Glomerular endothelial cell (primary cell): ENCODE measurements at places on chromosomes 12 and 14.

- no peak for DNase-seq
These were observed 202.2 kb downstream of the KTN1 start for GRCh38 chr14:55782166-55782565.

DNA sequence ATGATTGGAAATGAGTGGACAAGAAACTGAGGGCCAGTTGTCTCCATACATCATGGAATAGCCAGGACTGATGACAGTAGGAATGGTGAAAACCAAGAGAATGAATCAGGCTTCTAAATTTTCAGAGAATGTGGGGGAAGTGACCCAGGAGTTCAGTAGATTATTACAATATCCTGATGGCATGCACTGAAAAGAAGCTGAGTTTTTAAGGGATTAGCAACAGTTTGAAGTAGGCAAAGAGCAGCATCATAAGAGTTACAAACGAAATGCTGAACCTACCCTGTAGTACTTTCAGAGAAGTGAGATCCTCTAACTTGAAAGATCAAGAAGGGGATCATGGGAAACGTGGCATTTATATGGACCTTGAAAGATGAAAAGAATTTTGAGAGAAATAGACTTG lies 13.2 kb downstream of the SLC2A14 start:
- no peak for DNase-seq

DNA sequence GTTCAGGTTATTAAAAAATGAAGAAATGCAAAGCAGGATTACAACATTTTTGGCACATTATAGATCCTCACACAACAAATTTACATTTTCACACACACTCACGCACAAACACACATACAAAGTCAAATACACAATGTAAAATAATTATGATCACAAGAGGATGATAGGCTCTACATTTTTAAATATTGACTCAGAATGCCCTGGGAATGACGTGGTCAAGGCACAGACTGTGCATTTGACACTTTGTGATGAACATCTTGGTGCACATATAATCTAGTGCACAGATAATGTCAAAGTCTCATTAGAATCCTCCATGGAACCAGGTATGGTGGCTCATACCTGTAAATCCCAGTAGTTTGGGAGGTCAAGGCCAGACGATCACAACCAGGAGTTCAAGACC lies 49.4 kb downstream of the DPF3 start:
- no peak for DNase-seq

DNA sequence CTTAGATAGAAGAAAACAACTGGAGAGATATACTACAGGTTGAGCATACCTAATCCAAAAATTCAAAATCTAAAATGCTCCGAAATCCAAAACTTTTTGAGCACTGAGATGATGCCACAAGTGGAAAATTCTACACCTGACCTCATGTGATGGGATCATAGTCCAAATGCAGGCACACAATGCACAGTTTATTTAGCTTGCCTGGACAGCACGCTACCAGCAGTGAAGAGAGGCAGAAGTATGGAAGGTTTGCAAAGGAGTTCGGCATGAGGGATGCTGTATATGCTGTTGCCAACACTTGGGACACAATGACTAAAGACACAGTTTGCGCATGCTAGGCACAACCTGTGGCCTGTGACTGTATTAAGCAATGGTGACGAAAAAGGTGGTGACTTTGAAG lies 58.1 kb upstream of the CAND1 start:
- DNase-seq, result no peak

DNA sequence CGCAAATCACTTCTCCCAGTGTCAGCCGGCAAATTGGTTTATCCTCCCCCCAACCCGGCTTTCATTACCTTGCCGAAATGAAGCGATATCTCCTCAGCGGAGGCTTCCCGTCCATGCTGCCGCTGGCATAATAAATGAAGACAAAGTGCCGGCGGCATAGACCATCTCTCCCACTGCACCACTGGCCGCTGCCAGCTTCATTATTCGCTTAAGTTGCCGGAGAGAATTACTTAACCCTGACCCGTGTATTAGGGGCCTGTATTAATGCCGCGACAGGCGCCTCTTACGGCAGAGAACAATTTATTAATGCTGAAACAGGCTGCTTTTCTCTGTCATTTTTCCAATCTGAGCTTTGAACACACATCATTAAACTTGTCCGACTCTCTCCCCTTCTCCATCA lies 17.5 kb upstream of the GPATCH2L start:
- no peak for DNase-seq

DNA sequence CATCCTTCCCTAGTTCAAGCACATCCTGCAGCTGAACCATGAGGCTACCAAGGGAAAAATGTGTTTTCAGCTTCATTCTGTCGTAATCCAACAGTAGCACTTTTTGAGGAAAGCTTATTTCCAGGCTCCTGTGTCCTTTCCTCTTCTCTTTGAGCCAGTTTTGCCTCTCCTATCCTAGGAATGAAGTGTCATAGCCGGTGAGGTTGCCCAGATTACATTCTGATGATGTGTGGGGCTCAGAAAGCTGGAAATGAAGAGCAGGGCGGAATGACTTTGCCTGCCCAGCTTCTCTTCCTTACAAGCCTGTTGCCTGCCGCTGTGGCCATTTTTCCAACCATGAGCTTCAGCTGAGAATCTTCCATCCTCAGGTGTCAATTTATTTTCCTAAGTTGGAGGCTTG lies 381.8 kb downstream of the NUAK1 start:
- no peak for DNase-seq

DNA sequence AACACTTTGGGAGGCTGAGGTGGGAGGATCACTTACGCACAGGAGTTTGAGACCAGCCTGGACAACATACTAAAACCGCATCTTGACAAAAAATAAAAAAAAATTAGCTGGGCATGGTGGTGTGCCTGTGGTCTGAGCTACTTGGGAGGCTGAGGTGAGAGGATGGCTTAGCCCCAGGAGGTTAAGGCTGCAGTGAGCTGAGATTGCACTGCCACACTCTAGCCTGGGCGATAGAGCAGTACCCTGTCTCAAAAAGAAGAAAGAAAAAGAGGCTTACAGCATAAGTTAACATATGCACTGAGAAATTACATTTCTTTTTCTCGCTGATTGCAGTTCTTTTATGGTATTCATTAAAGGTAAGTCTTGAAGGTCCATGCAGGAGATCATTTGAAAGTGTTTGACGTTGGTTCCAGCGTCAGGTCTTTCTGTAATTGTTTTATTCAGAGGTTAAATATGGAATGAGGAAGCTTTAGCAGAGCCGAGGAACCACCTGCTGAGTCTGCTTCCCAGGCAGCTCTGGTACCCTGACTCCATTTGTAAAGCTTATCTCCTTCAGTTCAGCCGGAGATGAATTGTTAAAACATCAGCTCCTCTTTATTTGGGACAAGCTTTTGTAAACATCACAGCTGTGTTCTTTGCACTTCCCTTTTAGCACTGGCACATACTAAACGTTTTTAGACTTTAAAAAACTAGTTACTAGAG lies 18.5 kb downstream of the SFSWAP start:
- DNase-seq, result no peak

DNA sequence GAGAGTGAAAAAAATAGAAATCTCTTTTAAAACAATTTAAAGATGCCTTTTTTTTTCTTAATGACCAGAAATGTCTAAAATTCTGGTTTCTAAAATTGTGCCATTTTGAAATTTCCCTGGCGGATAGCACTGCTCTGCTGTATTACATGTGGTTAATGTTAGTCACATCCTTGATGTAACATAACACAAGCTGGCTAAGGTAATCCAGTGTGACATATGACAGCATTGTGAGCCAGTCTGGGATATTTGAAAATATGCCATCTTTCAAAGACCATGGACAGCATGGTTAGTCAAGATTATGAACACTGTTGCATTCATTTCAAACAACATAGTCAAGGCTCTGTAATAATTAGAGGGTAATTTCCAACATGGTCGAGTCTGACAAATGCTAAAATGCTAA lies 133.2 kb downstream of the ALX1 start:
- DNase-seq, result no peak

DNA sequence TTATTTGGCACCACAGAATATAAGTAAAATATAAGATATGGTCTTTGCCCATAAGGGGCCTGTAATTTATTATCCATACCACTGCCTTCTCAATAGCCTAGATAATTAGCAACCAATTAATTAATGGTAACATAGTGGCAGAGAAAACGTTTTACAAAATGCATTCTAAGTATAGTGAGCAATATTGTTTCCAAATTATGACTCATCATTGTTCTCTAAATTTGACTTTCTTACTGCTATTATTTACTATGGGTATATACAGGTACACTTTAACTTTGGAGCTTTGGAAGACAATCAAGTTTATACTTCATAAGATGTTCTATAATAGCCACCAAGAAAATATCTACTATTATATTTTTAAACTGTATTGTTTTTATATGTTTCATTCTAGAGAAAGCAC lies 26.7 kb downstream of the DCP1B start:
- DNase-seq, result no peak

- DNase-seq, result no peak
These were observed 83.5 kb downstream of the TTC7B start for GRCh38 chr14:90732718-90733117.

DNA sequence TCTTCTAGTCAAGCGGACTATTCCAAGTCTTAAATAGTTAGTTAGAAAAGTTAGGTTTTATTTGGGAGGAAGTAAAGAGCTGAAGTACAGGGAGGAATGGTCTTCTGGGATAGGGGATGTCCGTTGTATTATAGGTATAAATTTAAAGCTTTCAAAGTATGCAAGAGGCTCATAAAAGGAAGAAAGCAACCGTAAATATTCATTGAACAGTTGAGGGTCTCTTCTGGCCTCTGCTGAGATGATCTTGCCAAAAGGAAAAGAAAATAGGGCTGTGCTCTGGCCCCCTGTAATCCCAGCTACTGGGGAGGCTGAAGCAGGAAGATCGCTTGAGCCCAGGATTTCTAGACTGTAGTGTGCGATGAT lies 377 bp upstream of the TIMELESS start:
- DNase-seq, result no peak

- no peak for DNase-seq
These were observed 34.0 kb upstream of the CLMN start for GRCh38 chr14:95353664-95354063.

- no peak for DNase-seq
These were observed 54.8 kb downstream of the PPFIBP1 start for GRCh38 chr12:27578689-27579372.

GRCh38 chr12:113152196-113152834 lies 2.8 kb downstream of the CFAP73 start:
- DNase-seq, result no peak

- no peak for DNase-seq
These were observed 17.5 kb downstream of the PNMA1 start for GRCh38 chr14:73696466-73697400.

DNA sequence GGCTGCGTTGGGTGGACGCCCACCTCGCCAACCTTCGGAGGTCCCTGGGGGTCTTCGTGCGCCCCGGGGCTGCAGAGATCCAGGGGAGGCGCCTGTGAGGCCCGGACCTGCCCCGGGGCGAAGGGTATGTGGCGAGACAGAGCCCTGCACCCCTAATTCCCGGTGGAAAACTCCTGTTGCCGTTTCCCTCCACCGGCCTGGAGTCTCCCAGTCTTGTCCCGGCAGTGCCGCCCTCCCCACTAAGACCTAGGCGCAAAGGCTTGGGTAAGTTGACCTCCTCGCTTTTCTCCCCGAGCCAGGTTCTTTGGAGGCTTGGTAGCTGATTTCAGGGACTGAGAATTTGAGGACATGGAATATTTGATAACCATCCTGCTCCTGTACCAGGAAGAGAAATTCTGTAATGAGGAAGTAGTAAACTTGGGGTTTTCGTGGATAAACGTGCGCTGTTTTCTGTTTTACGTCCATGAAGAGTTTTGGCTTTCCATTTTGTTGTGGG lies 530 bp downstream of the APAF1 start:
- DNase-seq, result no peak

DNA sequence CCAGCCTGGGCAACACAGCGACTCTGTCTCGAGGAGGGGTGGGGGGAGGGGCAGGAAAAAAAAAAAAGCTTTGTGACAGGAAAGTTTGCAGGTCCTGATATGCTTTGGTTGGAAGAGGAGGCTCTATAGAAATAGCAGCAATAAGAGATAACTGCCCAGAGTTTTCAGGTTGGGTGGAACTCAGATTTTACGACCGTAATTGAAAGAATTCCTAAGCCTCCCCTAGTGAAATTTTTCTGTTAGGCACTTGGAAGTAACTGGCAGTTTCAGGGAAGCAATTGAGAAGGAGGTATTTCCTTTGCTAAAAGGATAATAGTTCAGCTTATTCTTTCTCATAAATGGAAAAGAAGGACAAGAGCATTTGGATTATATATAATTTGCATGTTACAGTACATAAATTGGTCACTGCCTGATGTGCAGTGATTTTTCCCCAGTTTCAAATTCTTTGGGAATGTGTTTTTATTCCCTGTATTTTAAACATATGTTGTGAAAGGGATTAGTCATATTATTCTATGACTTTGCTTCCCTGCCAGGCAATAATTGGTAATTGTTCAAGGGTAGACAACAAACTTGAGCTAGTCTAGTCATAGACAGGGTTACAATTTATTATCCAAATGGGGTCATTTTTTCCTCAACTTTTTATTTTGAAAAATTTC lies 452.8 kb downstream of the AEBP2 start:
- no peak for DNase-seq

- DNase-seq, result no peak
These were observed 158.0 kb downstream of the KCNK10 start for GRCh38 chr14:88164906-88165534.

DNA sequence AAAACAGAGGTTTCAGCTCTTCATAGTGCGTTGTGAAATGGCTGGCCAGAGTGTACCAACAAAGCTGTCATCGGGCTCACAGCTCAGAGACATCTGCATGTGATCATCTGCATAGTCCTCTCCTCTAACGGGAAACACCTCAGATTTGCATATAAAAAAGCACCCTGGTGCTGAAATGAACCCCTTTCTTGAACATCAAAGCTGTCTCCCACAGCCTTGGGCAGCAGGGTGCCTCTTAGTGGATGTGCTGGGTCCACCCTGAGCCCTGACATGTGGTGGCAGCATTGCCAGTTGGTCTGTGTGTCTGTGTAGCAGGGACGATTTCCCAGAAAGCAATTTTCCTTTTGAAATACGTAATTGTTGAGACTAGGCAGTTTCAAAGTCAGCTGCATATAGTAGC lies 14.3 kb upstream of the PAPLN start:
- DNase-seq, result no peak

GRCh38 chr12:112961074-112961473 lies 17.2 kb upstream of the OAS2 start:
- no peak for DNase-seq

GRCh38 chr12:2166696-2167095 lies 113.9 kb downstream of the CACNA1C start:
- DNase-seq, result no peak

DNA sequence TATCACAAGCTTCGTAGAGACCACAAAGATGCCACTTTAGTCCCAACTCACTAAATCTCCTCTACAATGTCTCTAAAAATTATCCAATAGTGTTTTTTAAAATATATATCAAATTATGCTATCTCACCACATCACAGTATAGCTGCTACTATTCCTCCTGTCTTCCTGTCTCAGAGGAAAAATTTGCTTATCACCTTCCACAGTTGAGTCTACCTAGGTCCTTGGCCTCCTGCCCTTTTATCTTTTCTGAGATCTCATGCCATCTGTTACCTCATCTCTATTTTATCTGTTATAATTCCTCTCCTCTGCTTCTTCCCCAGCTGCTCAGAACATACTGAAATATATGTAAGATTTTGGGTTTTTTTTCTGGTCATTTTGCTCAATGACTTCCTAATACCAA lies 568.2 kb downstream of the DIO2 start:
- DNase-seq, result no peak
